Activated CD4-positive, alpha-beta T cell treated with anti-CD3 and anti-CD28 coated beads, Interleukin-2, amount 10 ng/mL, durations not matched to agents 7 days and 5 days (primary cell): ENCODE measurements at places on chromosomes 7 and 10.

DNA sequence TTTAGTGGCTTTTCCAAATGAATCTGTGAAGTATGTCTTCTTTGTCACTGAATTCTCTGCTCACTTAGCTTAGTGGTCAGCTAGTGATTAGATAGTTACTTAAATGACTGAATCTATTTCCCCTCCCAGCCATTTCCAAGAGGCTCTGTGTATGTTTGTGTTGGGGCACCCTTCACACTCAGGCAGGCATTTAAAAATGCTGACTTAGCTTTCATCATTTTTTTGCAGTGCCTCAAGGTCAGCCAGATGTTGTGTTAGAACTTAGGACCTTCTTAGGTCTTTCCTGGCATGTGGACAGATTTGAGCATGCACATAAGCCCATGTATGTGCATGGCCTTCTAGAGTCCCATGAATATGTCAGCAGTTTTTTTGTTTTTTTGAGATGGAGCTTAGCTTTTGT is 25.4 kb upstream of the HHEX start:
- DNase-seq: no peak

- no peak for DNase-seq
These were observed 58.9 kb downstream of the FAM53B start for GRCh38 chr10:124685261-124685660.

GRCh38 chr7:153496257-153496656 is 555.9 kb upstream of the DPP6 start:
- no peak for DNase-seq

- no peak for DNase-seq
These were observed 54.9 kb upstream of the NXPH1 start for GRCh38 chr7:8378349-8379019.

- DNase-seq: no peak
These were observed 253.1 kb upstream of the PITRM1 start for GRCh38 chr10:3425716-3426115.

GRCh38 chr10:69825604-69826003 is 23.9 kb downstream of the COL13A1 start:
- no peak for DNase-seq

DNA sequence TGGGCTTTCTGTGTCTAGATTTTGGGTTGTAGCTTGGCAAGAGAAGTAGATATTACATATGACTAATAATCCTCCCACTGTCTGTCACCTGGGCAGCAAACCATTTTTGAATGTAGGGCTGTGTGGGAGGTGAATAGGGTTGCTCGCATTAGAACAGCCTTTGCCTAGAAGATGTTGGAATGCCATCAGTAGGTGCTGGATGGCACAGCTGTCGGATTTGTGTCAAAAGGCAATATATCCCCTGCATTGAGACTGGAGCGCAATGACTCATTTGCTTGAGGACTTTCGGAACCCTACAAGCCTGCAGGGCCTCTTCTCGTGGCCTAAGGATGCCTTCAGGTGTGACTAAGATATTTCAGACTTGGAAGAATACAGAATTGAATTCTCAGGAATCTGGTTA is 323.8 kb downstream of the GPR158 start:
- DNase-seq: no peak

DNA sequence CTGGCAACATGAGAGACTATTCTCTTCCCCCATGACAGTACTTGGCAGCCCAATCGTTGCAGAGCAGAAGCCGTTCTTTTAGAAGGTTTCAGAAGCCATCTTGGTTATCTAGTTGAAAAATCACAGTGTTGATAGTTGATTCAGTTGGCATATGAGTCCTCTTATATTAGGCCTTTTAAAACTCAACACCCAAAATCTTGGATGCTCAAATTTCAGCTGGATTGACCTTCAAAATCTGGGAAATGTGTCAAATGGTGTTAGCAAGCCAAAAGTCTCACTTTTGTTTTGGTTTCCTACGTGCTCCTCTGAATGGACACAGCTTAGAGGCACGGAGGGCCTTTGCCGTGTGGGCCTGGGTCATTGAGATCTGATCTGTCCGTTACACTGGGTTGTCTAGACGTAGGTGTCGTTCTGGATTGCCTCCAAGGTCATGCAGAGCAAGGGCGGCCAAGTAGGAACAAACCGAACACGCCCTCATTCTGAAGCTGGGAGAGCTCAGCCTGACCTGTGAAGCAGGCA is 59.3 kb upstream of the BMPER start:
- no peak for DNase-seq

DNA sequence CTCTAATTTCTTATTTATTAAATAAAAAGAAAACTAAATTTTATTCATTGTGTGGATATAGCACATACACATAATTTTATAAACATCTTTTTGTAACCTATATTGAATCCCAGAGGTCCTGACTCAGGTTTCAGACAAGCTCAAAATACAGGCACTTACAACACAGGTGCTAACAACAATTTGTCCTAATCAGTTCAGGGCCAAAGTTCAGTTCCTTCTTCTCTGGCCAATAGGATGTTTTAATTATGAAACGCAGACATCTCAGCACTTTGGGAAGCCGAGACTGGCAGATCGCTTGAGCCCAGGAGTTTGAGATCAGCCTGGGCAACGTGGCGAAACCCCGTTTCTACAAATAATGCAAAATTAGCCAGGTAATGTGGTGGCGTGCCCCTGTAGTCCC is 15.0 kb downstream of the RPA3 start:
- DNase-seq: no peak

GRCh38 chr7:732556-732955 is 5.5 kb upstream of the PRKAR1B start:
- no peak for DNase-seq
